ENCODE measurements at places on chromosomes 4 and X.
A peak's percentile ranks its signal among the peaks of the same experiment; 100 is the strongest.

- DNase-seq = no peak
Measured at GRCh38 chr4:185079271-185079905, 61.1 kb downstream of the HELT start.

- no peak for DNase-seq
Measured at GRCh38 chr4:167290678-167291077, 56.4 kb upstream of the SPOCK3 start.

GRCh38 chrX:10893976-10894375, 217.2 kb upstream of the HCCS start:
- DNase-seq = peak; percentile 60

GRCh38 chr4:139767585-139767984, 102.0 kb downstream of the MGST2 start:
- DNase-seq = no peak

GRCh38 chr4:80094191-80094590, 21.2 kb upstream of the ANTXR2 start:
- no peak for DNase-seq

GRCh38 chrX:40174001-40174853, 76.5 kb upstream of the BCOR start:
- DNase-seq = peak; percentile 55

DNA sequence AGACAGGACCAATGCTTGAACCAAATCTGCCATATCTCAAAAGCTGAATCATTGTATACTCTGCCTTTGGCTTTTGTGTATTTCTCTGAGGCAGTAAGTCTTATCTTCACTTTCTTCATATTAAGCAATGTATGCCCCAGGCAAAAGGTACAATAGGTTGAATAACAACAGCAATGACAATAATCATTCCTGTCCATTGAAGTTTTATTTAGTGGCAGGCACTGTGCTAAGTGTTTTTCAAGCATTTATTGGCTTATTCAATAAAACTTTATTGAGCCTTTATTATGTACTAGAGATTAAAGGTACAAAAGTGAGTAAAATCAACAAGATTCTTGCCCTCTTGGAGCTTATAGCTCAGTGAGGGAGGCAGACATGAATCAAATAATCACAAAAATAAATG, 8.2 kb upstream of the CASK start:
- DNase-seq = no peak

DNA sequence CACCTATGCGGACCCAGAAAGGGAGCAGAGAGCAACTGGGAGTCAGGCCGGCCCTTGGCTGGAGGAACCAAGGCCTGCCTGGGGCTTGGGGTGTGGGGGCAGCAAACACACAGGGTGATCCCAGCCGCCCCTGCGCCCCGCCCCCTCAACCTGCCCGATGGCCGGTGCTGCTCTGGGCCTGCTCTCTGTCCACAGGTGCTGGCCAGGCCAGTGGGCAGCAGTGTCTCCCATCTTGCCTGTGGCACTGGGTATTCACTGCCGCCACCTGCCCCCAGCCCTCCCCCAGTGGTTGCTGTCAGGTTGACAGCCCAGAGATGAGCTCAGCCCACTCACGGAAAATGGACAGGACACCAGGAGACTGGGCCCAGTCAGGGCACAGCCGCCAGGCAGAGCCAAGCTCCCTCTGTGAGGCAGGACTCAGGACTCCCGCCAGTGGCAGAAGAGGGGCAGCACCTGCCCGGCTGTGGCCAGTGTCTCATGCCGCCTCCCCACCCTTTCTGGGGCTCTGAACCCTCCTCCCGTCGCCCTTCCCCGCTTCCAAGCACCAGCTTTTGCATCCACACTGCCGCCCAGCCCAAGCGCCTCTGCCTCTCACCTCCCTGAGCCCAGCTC, 4.7 kb downstream of the NKX1-1 start:
- DNase-seq = peak; percentile 39

DNA sequence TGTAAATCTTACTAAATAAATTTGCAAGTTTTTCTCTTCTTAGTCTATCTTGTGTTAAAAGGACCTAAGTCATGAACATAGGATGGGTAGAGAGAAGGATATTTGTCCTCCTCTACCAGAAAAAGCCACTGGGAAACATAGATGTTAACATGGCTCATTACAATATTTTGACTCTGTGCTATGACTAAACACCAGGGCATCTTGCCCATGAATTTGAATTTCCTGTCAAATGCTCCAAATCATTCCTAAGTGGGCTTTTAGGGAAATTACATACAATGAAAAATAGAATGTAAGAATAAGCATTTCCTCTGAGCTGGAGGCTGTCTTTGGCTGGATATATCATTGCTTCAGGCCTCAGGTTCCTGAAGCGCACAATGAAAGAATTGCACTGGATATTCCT, 39.1 kb downstream of the ANOS1 start:
- DNase-seq = no peak

- no peak for DNase-seq
Measured at GRCh38 chr4:27678027-27678426, 817.4 kb downstream of the STIM2 start.
